ENCODE measurements at places on chromosomes 11 and 22. TPM values are rescaled to one million over a fixed set of nuclear protein-coding genes. Genes with fewer than 3 reads are reported as not detected.

KIAA0930 gene
- 129 TPM for total RNA-seq

LRP5 gene
- total RNA-seq = 24.3 TPM

OR56A1 gene
- not detected for total RNA-seq

APOA1 gene
- total RNA-seq = not detected

OMP gene
- total RNA-seq = not detected

CPSF7 gene
- 10.9 TPM for total RNA-seq

Measured in tracheal epithelial cell (primary cell).